ENCODE measurements at places on chromosomes 1 and 21.
A peak's percentile ranks its signal among the peaks of the same experiment; 100 is the strongest.

- DNase-seq, result peak; percentile 97
Observed at GRCh38 chr1:156691665-156692440, 13.5 kb downstream of the CRABP2 start.

DNA sequence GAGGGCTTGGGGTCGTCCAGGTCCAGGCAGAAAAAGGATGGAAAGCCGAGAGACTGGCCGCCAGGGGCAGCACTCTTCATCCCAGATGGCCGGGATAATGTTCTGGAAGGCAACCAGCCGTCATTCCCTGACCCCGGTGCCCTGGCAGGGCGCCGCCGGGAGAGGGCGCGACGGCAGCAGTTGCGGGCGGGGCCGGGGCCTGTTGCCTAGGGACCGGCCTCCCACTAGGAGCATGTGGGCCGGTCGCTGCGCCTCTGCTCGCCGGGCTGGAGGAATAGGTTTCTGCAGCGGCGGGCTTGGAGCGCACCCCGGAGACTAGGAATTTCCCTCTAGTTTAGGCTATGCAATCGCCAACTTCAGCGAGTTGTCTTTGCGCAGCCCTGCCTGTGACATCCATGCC is 11.0 kb downstream of the DMRTB1 start:
- DNase-seq, result no peak

DNA sequence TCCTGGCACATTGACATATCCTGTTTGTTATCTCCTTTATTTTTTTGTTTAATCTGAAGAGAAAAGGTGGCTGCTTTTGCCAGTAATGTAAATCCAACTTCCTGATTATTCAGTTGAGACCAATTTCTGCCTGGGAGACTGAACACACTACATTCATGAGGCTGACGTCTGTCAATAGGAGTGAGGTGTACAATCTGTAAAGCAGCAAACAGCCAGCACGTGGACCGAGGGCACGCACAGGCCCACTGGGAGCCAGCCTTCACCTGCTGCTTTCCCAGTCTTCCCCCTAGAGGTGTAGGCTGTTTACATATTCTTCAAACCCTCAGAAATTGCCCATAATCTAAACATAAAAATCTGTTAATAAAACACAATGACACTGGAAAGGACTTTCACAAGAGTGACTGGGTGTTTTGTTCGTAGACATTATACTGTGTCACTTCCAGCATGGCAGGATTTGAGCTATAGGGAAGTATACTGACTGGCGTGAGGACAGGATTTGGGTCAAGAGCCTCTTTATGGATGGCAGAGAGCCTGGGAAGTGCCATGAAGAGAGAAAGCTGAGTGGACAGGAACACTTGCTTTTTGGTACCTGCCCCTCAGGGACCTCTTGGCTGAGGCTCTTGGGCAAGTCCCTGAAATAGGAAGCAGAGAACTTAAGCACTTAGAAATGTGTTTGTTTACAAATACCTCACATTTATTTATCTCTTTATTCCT is 552.9 kb upstream of the CAMK1G start:
- DNase-seq, result no peak

- DNase-seq, result no peak
Observed at GRCh38 chr1:33610391-33610790, 137.9 kb downstream of the ZSCAN20 start.

GRCh38 chr21:45494135-45494850 is 47.9 kb downstream of the SLC19A1 start:
- DNase-seq, result no peak

DNA sequence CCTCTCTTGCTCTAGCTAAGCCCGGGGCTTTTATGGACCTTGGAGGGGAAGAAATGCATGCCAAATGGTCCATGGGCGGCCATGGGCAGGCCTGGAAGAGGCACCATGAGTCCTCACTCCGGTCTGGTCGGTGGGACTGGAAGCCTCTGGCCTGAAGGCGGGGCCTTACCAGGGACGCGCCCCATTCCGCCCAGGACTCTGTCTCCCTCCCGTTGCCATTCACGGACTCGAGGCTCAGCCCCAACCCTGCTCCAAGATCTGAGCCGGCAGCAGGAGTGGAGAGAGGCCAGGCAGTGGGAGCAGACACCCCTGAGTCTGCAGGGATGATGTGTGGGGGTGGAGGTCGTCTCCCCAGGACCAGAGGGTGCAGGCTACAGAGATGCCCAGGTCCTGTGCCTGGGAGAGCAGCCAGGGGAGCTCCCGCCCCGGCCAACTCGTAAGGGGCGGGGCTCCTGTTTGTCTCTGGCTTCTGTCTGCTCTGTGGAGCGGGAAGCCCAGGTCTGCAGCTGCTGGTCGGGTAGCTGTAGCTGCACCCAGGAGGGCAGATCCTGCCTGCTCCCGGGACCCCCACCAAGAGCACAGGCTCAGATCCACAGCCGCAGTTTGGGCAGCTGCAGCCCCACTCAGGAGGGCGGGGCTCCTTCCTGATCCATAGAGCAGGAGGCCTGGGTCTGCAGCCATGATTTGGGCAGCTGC is 8.3 kb upstream of the KANK4 start:
- DNase-seq, result no peak

GRCh38 chr1:91383456-91383855 is 21.2 kb downstream of the HFM1 start:
- no peak for DNase-seq

DNA sequence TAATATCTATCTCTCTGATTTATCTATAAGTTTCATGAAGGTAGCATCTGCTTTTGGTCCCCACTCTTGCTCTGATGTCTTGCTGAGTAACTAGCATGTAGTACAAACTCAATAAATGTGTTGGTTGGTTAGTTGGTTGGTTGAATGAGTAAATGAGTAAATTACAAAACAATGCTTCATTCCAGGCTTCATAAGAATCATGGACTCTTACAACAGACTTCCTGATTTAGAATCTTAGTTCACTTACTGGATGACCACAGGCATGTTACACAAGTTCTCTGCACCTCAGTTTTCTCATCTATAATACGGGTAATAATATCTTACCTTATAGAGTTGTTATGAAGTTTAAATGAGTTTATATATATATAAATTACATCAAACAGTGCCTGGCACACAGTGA is 98.6 kb downstream of the ZNF281 start:
- peak; percentile 86 for DNase-seq

GRCh38 chr1:233112186-233113008 is 162.0 kb downstream of the NTPCR start:
- DNase-seq, result no peak

DNA sequence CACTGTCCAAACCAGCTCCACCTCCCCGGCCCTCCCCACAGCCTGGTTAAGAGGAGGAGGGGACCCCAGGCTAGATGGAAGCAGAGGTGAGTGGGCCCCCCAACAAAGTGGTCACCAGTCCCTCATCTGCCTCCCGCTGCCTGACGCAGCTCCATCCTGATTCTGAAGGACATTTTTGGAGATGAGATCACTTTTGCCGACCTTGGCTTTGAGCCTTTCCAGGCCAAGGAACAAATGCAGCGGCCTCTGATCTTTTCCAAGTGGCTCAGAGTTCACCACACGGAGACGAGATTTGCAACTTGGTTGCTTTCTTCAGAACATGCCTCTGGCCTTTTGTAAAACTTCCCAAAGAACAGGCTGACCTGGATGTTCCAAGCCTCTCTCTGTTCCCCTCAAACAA is 223.1 kb downstream of the NPHP4 start:
- DNase-seq, result no peak

- DNase-seq, result no peak
Observed at GRCh38 chr1:115890580-115890979, 49.7 kb upstream of the NHLH2 start.

- DNase-seq, result peak; percentile 18
Observed at GRCh38 chr1:1482856-1483255, 11.3 kb downstream of the ATAD3B start.

GRCh38 chr21:23574932-23575331 is 2032.3 kb downstream of the MRPL39 start:
- no peak for DNase-seq

- DNase-seq, result no peak
Observed at GRCh38 chr1:112445596-112445995, 49.6 kb downstream of the CTTNBP2NL start.

GRCh38 chr1:46508757-46509156 is 19.1 kb downstream of the DMBX1 start:
- peak; percentile 23 for DNase-seq

DNA sequence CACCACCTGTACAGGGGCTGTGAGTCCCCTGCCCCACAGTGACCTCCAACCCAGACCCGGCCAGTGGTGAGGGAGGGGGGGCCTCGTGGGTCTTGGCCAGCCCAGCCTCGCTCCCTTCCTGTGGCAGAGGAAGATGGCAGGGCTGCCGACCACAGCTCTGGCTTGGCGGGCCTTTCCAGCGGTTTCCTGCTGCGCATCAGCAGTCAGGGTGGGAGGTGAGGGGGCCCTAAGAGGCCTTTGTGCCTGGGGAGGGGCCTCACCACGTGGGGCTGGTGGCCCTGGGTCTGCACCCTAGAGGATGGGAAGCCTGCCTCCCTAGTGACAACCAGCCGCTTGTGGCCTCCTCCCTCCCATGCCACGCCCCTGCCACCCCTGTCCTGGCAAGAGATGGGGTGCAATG is 72.6 kb upstream of the ARHGEF16 start:
- DNase-seq, result no peak

- DNase-seq, result peak; percentile 53
Observed at GRCh38 chr21:39006571-39007311, 176.5 kb downstream of the PSMG1 start.

DNA sequence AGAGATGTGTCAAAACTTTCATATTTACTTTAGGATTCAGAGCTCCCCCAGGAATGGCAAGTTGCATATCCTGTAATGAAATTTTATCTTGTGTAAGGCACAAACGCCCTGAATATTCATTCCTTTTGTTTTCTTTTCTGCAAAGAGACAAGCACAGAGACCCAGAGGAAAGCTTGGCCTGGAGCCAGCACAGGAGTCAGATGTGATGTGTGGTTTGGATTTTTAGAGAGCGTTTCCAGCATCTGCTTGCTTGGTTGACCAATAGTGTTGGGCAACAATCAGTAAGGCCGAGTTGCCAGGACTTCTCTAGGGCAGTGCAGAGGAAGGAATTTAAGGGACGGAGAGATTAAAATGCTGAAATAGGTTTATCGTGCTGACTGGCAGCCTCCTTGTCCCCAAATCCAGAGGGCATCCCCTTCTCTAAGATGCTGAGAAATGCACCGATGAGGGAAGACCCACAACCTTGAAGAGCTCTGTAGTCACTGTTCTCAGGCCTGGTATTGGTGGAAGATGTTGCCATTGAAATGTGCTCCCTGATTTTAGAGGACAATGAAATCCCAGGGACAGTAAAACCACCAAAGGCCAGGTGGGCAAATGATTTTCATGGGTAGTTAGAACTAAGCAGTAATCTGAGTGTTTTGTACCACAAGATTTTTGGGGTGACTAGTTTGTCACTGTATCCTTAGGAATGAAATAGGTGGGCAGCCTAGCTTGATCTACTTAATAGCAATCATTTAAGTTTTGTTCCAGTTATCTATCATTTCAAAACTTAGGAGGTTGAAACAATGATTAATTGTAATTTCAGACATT is 37.9 kb upstream of the RHOU start:
- DNase-seq, result peak; percentile 78

- DNase-seq, result no peak
Observed at GRCh38 chr21:37886120-37886519, 30.1 kb downstream of the KCNJ6 start.

DNA sequence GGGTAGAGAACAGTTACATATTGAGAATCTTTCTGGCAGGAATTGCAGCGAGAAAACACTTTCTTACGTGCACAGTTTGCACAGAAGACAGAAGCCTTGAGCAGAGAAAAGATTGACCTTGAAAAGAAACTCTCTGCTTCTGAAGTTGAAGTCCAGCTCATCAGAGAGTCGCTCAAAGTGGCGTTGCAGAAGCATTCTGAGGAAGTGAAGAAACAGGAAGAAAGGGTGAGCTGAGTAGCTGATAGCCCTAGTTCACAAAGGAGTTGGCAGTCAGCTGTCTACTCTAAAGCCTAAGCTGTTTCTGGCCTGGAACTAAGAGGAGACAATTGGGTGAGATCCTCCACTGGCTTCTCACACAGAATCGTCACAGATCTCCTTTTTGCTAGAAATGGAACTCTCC is 20.3 kb upstream of the SH3BGRL3 start:
- DNase-seq, result peak; percentile 87

GRCh38 chr1:75952016-75952415 is 19.8 kb upstream of the ASB17 start:
- DNase-seq, result no peak

- DNase-seq, result no peak
Observed at GRCh38 chr1:104671684-104672353, 922.1 kb downstream of the AMY1C start.

DNA sequence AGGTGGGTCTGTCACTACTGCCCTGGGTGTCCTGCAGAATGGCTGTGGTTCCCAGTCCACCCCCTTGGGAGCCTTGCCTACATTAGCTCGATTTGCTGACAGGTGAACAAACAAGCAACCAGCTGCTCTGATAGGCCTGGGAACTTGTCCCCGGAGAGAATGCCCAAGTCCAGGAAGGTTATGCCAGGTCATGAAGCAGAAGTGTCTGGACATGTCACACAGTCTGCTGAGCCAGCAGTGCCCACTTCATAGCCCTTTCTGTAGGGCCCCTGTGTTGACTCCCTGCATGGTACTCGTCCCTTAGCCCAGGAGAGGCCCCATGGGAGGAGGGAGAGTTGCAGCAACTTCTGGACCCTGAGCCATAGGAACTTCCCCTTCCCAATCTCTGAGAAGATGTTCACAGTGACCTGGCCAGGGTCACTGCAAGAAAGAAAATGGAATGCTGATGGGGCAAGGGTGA is 31.0 kb downstream of the UCK2 start:
- peak; percentile 25 for DNase-seq

DNA sequence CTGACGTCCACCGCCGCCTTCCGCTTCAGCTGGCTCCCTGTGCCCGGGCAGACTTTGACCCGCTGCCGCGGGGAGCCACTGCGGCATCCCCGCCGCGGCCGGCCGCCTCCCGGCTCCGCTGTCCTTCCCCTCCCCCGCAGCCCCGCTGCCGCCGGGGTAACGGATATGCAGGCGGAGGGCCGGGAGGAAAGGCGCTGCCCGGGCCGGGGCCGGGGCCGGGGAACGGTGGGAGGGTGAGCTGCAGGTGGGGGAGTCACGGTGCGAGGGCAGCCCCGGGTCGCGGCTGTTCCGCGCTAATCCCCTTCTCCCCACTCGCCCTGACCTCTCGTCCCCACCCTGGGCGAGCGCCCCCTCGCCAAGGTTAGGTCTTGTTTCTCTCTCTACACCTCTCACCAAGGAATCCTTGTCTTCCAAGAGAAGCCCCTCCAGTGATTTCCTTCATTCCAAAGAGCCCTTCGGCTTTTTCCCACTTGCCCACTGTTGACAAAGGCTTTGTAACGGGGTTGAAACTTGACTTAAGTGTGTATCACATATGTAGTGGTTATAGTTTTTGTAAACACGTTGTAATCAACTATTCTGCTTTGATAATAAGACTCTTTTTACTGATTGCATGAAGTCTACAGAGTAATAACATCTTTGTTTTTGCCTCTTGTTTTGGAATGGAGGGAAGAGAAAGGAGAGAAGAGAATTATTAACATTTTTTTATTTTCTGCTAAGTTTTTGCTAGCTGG is 669 bp downstream of the XPR1 start:
- DNase-seq, result no peak

- no peak for DNase-seq
Observed at GRCh38 chr21:16460936-16461335, 731.2 kb downstream of the USP25 start.

Measured in inflammatory macrophage (primary cell).